ENCODE measurements at places on chromosomes 5 and 9.

DNA sequence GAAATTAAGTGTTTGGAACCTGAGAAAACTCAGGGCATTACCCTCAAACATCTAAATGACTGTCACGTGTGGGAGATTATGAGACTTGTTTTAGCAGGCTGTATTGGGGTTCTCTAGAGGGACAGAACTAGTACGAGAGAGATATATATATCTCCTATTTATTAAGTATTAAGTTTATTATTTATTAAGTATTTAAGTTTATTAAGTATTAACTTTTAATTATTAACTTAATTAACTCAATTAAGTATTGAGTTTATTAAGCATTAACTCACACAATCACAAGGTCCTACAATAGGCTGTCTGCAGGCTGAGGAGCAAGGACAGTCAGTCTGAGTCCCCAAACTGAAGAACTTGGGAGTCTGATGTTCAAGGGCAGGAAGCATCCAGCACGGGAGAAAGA is 113.8 kb downstream of the MELK start:
- H3K4me3 ChIP-seq, result no peak overlapping the region
- H3K27ac ChIP-seq, result no peak overlapping the region
- H3K36me3 ChIP-seq, result no peaks in the 10 kb centered on the region
- no peaks in the 10 kb centered on the region for H3K4me1 ChIP-seq
- H3K27me3 ChIP-seq, result no peaks in the 10 kb centered on the region
- no peak for DNase-seq

- H3K4me1 ChIP-seq, result no peaks in the 10 kb centered on the region
- H3K27me3 ChIP-seq, result no peaks in the 10 kb centered on the region
- no peak overlapping the region for H3K27ac ChIP-seq
Measured at GRCh38 chr5:63145167-63145566, 566.5 kb downstream of the LRRC70 start.

DNA sequence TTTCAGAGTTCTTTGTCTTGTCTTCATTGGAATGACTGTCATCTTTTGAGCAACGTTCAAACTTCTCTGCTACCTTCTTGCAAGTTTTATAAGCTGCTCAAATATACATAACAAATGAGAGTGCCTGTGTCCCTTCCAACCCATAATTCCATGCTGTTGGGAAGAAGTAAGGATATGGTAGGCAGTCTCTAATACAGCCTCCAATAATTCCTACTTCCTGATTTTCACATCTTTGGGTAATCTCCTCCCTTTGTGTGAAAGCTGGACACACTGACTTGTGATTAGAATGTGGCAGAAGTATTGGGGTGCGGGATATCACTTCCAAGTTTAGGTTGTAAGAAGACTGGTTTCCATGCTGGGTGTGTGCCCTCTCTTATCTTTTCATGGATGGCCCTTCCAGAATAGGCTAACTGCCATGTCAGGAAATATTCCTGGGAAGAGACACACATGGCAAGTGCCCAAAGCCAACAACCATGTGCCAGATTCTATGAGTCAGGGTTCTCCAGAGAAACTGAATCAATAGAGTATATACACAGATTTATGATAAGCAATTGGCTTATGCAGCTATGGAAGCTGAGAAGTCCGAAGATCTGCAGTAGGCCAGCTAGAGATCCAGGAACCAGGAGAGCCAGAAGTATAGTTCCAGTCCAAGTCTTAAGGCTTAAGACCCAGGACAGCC is 531.3 kb downstream of the NTRK2 start:
- H3K27me3 ChIP-seq, result no peaks in the 10 kb centered on the region
- H3K27ac ChIP-seq, result peak overlapping the region; percentile 40
- H3K36me3 ChIP-seq, result no peaks in the 10 kb centered on the region

GRCh38 chr5:61407706-61408270 is 75.7 kb downstream of the ZSWIM6 start:
- H3K27ac ChIP-seq, result peak overlapping the region; percentile 70
- H3K27me3 ChIP-seq, result no peaks in the 10 kb centered on the region
- no peaks in the 10 kb centered on the region for H3K36me3 ChIP-seq
- H3K4me3 ChIP-seq, result no peak overlapping the region
- peaks cover 27% of the 10 kb centered on the region for H3K4me1 ChIP-seq

GRCh38 chr9:120490888-120491595 is 88.9 kb downstream of the CDK5RAP2 start:
- no peak for DNase-seq
- H3K4me3 ChIP-seq, result no peak overlapping the region
- peak overlapping the region; percentile 28 for H3K27ac ChIP-seq
- H3K4me1 ChIP-seq, result peaks cover 6% of the 10 kb centered on the region
- H3K27me3 ChIP-seq, result no peaks in the 10 kb centered on the region

DNA sequence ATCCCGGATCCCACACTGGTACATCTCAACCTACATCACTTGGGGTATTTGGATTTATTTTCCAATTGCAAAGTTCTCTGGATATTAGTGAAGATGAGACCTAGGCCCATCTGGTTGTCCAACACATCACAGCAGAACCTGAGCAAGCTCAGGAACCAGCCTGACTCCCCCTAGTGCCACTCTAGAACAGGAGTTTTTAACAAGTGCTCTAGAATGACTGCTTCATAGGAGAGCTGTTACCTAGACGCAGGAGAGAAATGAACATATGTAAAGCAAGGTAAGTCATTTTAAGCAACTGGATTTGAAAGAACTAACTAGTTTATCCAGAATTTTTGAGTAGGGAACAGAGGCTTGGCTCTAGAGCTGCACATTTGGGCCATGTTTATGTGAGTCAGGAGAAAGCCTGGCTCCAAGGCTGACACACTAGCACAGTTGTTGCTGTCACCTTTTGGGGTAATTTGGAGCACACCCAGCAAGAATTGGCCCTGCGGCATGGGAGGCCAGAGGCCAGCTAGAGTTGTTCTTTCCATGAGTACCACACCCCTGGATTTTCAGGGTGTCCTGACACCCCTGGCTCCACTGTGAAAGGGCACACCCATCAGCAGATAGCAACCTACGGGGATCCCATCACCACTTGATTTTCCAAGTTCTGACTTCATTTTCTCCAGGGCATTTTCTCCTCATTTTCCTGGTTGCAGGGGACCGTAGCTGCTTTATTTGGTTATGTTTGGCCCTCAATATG is 110.9 kb upstream of the LPAR1 start:
- no peaks in the 10 kb centered on the region for H3K36me3 ChIP-seq
- no peak overlapping the region for H3K27ac ChIP-seq
- H3K4me1 ChIP-seq, result no peaks in the 10 kb centered on the region
- no peaks in the 10 kb centered on the region for H3K27me3 ChIP-seq
- no peak overlapping the region for H3K4me3 ChIP-seq

DNA sequence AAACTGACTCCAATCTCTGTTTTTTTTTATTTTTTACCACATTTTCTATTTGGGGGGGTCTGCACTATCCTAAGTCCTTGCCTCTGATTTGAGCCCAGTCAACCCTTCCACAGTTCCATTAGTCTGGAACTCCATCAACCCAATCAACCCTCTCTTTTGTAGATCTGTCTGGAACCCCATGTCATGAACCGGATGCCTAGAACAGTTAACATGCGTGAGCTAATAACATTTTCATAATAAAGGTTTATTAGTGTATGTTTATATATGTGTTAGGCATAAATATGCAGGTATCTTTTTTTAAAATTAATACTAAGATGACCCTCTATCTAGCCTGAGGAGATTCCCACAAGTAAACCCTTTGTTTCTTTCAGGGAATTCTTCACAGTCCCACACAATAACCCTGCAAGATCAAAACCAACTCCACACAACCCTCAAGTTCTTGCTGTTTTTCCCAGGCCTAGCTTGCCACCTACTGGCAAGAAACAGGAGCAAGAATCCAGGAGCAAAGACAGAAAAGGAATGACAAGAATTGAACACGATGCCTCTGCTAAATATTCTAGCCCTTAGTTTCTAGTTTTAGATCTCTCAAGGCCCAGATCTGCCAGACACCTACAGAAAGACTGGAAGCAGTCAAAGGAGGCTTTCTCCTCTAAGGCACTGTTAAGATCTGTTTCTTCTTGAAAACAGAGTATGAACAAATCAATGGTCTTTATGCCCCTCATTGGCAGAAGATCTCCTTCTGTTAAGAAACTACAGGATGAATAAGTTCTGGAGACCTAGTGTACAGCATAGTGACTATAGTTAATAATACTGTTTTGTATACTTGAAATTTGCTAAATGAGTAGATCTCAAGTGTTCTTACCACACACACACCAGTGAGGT is 100.4 kb downstream of the TRIM36 start:
- H3K4me1 ChIP-seq, result peaks cover 11% of the 10 kb centered on the region
- H3K27me3 ChIP-seq, result no peaks in the 10 kb centered on the region
- DNase-seq, result peak; percentile 55
- no peak overlapping the region for H3K27ac ChIP-seq
- H3K36me3 ChIP-seq, result no peaks in the 10 kb centered on the region

- H3K27ac ChIP-seq, result no peak overlapping the region
- peaks cover 16% of the 10 kb centered on the region for H3K36me3 ChIP-seq
- no peak overlapping the region for H3K4me3 ChIP-seq
Measured at GRCh38 chr5:32589942-32590869, 4.8 kb downstream of the SUB1 start.

DNA sequence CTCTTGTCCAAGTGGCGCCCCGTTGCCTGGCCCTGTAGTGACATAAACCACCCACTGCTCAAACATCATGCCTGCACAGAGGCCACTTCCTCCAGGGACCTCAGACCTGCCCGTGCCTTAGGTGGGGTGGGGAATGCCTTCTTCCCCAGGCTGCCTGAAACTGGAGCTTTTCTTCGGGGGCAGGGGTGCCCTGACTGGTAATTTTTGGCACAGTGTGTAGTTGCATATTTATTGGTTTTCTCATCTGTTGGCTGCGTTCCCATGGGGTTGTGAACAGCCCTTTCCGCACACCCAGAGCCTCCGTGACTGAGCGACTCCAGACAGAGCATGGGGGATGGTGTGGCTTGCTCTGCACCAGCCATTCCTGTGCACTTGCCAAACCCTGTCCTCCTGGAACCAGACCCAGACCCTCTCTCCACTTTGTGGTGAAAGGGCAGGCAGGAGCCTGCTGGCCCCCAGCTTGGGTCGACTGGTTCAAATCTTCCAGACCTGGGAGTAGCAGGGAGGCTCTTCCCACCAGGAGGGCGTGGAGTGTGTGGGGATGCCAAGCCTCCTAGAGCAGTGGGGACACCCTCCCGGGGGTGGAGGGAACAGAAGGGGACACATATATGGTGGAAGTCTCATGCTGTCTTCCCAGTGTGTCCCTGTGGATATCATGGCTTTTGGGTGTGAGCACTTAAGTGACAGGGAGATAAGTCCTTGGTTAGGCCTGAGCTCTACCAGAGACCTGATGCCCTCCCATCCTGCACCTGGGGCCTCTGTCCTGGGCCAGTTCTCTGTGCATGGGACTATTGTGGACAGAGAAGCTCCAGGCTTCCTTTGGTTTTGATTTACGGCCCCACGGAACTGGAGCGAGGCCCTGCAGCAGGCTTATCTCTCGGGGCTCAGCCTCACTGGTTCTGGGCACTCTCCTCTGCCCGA is 39.6 kb downstream of the WNK2 start:
- peak; percentile 74 for DNase-seq
- H3K27me3 ChIP-seq, result no peaks in the 10 kb centered on the region
- peaks cover 76% of the 10 kb centered on the region for H3K4me1 ChIP-seq
- no peaks in the 10 kb centered on the region for H3K36me3 ChIP-seq
- H3K4me3 ChIP-seq, result no peak overlapping the region

- no peak for DNase-seq
- no peaks in the 10 kb centered on the region for H3K27me3 ChIP-seq
- no peak overlapping the region for H3K27ac ChIP-seq
Measured at GRCh38 chr9:135544981-135545635, 818 bp upstream of the OBP2A start.

DNA sequence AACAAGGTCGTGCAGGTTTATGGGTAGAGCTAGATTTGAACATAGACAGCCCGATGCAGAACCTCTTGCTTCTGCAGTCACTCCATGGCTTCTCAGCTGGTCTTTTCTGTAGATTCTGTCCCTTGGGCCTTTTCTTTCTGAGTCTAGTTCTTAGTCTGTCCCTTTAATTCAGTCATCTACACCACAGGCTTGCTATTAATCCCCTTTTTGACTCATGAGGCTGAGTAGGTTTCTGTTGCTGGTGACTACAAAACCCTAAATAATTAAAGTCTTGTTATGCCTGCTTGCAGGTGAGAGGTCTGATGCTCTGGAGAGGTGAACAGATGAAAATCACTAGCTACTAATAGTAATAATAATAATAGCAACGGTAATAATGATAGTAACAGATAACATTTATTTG is 19.3 kb upstream of the STRBP start:
- H3K36me3 ChIP-seq, result no peaks in the 10 kb centered on the region
- no peak overlapping the region for H3K27ac ChIP-seq
- no peak overlapping the region for H3K4me3 ChIP-seq
- peaks cover 2% of the 10 kb centered on the region for H3K4me1 ChIP-seq

GRCh38 chr9:137077010-137077747 is at the start of gene UAP1L1:
Gene UAP1L1 (plus strand): TSS chr9:137077517. CDS start chr9:137077533, 16 bp downstream.
- DNase-seq, result peak; percentile 85
- peaks cover 21% of the 10 kb centered on the region for H3K4me1 ChIP-seq
- no peak within 1 kb of the TSS for H3K27ac ChIP-seq
- no peaks in the 10 kb centered on the region for H3K36me3 ChIP-seq

- H3K4me3 ChIP-seq, result no peak overlapping the region
- no peaks in the 10 kb centered on the region for H3K27me3 ChIP-seq
- H3K27ac ChIP-seq, result peak overlapping the region; percentile 82
- peaks cover 56% of the 10 kb centered on the region for H3K4me1 ChIP-seq
- no peak for DNase-seq
Measured at GRCh38 chr5:125411744-125412560, 665.5 kb upstream of the ZNF608 start.

DNA sequence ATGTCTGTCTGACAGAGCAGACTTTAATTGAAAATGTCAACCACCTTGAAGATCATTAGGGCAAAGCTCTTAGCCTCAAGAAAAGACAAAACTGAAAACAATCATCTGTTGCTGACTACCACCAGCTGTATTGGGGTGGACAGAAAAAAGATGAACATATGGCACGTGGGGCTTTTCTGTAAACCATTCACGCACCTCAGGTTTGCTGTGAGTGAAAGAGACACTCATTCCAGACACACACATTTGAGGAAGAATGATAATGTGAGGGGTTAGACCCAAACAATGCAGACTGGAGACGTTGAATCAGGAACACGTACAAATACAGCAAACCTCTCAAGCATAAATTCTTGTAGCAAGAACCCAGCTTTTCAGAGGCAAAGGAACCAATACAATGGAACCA is 158.7 kb downstream of the EBF1 start:
- no peak overlapping the region for H3K27ac ChIP-seq
- H3K36me3 ChIP-seq, result no peaks in the 10 kb centered on the region
- no peaks in the 10 kb centered on the region for H3K27me3 ChIP-seq
- no peak overlapping the region for H3K4me3 ChIP-seq
- H3K4me1 ChIP-seq, result no peaks in the 10 kb centered on the region

GRCh38 chr5:66021585-66021984 is 95.2 kb downstream of the ERBIN start:
- H3K4me1 ChIP-seq, result no peaks in the 10 kb centered on the region
- no peak overlapping the region for H3K27ac ChIP-seq
- H3K27me3 ChIP-seq, result no peaks in the 10 kb centered on the region
- H3K36me3 ChIP-seq, result no peaks in the 10 kb centered on the region
- DNase-seq, result no peak
